ENCODE measurements at places on chromosomes 1 and 21. TPM values are rescaled to one million over a fixed set of nuclear protein-coding genes. Genes with fewer than 3 reads are reported as not detected.

The CD34 gene
- not detected for total RNA-seq

The RHBDL2 gene
- total RNA-seq: not detected

The ZNF648 gene
- not detected for total RNA-seq

The LRRC3 gene
- total RNA-seq: 0.92 TPM

GRCh38 chr1:98296681-98297080, 364.8 kb upstream of the SNX7 start:
- no peak for DNase-seq

- DNase-seq: no peak
Observed at GRCh38 chr21:46160657-46160906, 5.2 kb upstream of the FTCD start.

- DNase-seq: no peak
Observed at GRCh38 chr1:188719735-188720134, 1757.9 kb downstream of the BRINP3 start.

DNA sequence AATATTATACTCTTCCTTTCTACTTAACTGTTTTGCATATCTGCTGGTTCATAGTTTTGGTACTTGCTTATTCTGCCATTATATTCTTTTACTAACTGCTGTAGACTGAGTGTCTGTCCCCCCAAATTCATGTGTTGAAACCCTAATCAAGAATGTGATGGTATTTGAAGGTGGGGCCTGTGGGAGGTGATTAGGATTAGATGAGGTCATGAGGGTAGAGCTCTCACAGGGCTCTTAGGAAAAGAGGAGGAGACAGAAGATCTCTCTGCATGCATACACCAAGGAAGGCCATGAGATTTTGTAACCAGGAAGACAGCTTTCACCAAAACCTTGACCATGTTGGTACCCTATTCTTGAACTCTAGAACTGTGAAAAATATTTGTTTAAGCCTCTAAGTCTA, 354.1 kb upstream of the B3GALT2 start:
- DNase-seq: no peak

DNA sequence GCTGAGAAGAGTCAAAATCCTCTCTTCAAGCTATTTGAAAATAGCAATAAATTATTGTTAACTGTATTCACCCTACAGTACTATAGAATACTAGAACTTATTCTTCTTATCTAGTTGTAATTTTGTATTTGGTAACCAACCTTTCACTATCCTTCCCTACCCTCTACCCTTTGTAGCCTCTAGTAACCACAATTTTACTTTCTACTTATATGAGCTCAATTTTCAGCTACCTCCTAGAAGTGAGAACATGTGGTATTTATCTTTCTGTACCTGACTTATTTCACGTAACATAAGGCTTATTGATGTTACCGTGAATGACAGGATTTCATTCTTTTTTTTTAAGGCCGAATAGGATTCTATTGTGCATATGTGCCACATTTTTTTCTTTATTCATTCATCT, 30.0 kb downstream of the ZC3H11B start:
- no peak for DNase-seq

DNA sequence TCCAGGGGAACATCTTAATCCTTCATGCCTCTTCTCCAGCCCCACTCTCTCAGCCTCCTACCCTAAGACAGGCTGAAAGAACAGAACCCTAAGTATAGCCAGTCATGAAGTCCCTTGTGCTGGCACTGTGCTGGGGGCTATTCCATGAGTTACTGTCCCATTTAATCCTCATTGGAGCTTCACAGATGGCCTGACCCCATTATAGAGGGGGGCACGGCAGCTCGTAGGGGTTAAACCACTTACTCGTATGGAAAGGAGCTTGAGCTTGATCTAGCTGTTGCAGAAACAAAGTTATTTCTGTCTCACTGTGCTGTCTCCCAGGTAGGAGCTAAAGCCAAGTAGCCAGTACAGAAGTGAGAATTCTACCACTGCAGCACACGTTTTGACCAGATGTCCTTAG, 203.2 kb upstream of the COA6 start:
- no peak for DNase-seq

- DNase-seq: no peak
Observed at GRCh38 chr21:31254131-31254530, 89.9 kb downstream of the TIAM1 start.

DNA sequence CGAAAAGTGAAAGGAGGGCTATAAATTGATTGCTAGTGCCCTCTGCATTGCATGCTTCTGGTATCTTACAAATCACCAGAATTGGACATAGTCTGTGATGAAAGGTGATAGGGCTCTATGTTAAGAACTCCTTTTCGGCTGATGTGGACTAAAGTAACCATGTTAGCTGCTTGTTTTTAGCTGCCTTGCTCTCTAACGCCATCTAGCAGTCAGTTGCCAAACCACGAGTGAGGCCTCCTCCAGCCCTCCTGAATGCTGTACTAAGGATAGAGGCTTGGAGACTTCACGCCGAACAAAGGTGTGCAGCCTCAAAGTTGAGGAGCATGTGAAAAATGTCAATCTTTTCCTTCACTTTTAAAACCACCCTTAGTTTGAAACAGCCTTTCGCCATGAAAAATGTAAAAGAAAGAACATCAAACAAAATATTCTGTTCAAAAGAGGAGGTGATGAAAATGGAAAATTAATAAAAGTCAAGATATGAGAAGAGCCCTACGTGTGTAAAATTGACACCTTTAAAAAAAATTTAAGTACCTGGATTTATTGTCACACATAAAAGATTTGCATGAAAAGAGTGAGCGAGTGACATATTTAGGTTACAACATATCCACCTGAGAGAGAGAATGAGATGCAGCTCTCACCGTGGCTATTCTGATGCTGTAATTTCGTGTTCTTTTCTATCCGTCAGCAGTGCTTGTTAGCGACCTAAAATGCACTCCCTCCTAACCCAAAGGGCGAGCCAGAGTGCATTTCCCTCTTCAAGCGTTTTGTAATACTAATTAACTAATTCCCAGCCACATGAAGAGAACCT, 8.1 kb downstream of the LRRC53 start:
- DNase-seq: peak; percentile 61
